Activated naive CD4-positive, alpha-beta T cell treated with anti-CD3 and anti-CD28 coated beads, Interleukin-2, amount 50 U/mL, for 72 hours (primary cell): ENCODE measurements at places on chromosomes 1 and 21. TPM values are rescaled to one million over a fixed set of nuclear protein-coding genes. Genes with fewer than 3 reads are reported as not detected.

Gene RGSL1
- total RNA-seq, result not detected

Gene NR0B2
- total RNA-seq, result not detected

Gene MCOLN3
- total RNA-seq, result 0.16 TPM

Gene TMEM63A
- 115 TPM for total RNA-seq

Gene PRAMEF2
- total RNA-seq, result not detected

Gene USP21
- 30.3 TPM for total RNA-seq

Gene TSPEAR
- total RNA-seq, result not detected

Gene TMEM269
- 0.53 TPM for total RNA-seq

Gene GON4L
- total RNA-seq, result 63.7 TPM

Gene PSMD4
- total RNA-seq, result 189 TPM

Gene FRRS1
- 1.5 TPM for total RNA-seq

Gene GBP4
- total RNA-seq, result 32.5 TPM

Gene PPM1J
- total RNA-seq, result 0.46 TPM

Gene SLAMF6
- total RNA-seq, result 48.3 TPM

Gene SYPL2
- not detected for total RNA-seq

Gene KCNE1
- 0.27 TPM for total RNA-seq

Gene STUM
- total RNA-seq, result not detected

Gene CHODL
- not detected for total RNA-seq

Gene KIAA0040
- total RNA-seq, result 23.4 TPM

Gene MATN1
- total RNA-seq, result 0.31 TPM

Gene NR5A2
- 0.16 TPM for total RNA-seq

Gene FAM163A
- not detected for total RNA-seq

Gene IGSF9
- not detected for total RNA-seq

Gene NBPF20
- 5.5 TPM for total RNA-seq

Gene SLC9C2
- total RNA-seq, result not detected

Gene LHX8
- total RNA-seq, result not detected

Gene SIM2
- 0.16 TPM for total RNA-seq

Gene LCE1D
- not detected for total RNA-seq

Gene DCDC2B
- 0.16 TPM for total RNA-seq

Gene GPR37L1
- total RNA-seq, result not detected

Gene LCE6A
- not detected for total RNA-seq

Gene RHEX
- total RNA-seq, result not detected

Gene CHIA
- not detected for total RNA-seq

Gene MROH9
- total RNA-seq, result not detected

Gene ABCB10
- total RNA-seq, result 39.3 TPM

Gene KRTAP11-1
- total RNA-seq, result not detected

Gene FAM177B
- not detected for total RNA-seq

Gene EFCAB14
- total RNA-seq, result 45.1 TPM

Gene KCNQ4
- 0.73 TPM for total RNA-seq

Gene IVL
- not detected for total RNA-seq

Gene CYP4A22
- not detected for total RNA-seq

Gene EFNA4
- 5.7 TPM for total RNA-seq

Gene DPYD
- total RNA-seq, result 11.7 TPM

Gene UMODL1
- total RNA-seq, result 0.18 TPM

Gene NGF
- total RNA-seq, result not detected

Gene SMCP
- total RNA-seq, result not detected

Gene TTLL7
- total RNA-seq, result 1.5 TPM

Gene SPRR2A
- not detected for total RNA-seq

Gene RAB7B
- not detected for total RNA-seq

Gene SPOCD1
- total RNA-seq, result 1.8 TPM

Gene TNFRSF18
- total RNA-seq, result 43.6 TPM

Gene YBX1
- total RNA-seq, result 926 TPM
